ENCODE measurements at places on chromosomes 6 and 20. TPM values are rescaled to one million over a fixed set of nuclear protein-coding genes. Genes with fewer than 3 reads are reported as not detected.

TSPO2 gene
- not detected for total RNA-seq

SLC17A3 gene
- total RNA-seq, result not detected

MYLK4 gene
- total RNA-seq, result 0.27 TPM

TGM3 gene
- 0.10 TPM for total RNA-seq

EDEM2 gene
- 73.5 TPM for total RNA-seq

FOXF2 gene
- 16.4 TPM for total RNA-seq

- DNase-seq, result no peak
Observed at GRCh38 chr6:166469426-166469961, 86.8 kb upstream of the MPC1 start.

- no peak for DNase-seq
Observed at GRCh38 chr6:157614026-157614568, 208.9 kb upstream of the SNX9 start.

DNA sequence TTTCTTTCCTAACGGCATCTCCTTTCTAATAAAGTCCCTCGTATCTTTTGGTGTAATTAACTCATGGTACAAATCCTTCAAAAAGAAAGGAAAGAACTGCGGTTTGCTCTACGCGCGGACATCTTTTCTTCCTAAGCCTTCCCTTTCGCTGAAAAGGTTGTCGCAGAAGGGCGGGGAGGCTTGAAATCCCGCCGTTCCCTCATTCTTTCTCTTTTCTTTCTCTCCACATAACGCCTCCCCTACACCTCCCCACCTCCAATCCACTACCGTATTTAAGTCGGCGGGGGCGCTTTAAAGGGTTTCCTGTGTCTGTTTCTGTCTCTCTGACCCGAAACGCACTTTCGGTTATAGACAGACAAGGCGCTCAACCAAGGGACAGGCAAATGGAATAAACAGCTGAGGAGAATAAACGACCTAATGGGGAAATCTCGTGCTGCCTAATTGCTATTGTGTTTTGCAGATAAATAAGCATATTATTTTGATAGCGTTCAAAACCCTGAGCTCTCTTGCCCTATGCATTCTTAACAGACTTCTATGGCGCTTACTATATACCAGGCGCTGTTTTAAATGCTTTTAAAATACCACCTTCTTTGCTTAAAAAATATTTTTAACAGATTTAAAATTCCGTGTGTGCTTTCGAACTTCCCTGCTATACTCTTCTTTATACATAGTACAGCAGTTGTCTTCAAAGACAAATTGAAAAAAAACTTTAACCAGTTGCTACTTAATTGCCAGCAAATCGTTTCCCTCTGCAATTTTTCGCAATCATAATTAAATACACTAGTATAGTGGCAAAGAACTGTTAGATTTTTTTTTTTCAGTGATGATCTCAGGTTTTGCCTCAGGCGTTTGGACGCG is 2.5 kb upstream of the HEY2 start:
- DNase-seq, result no peak

DNA sequence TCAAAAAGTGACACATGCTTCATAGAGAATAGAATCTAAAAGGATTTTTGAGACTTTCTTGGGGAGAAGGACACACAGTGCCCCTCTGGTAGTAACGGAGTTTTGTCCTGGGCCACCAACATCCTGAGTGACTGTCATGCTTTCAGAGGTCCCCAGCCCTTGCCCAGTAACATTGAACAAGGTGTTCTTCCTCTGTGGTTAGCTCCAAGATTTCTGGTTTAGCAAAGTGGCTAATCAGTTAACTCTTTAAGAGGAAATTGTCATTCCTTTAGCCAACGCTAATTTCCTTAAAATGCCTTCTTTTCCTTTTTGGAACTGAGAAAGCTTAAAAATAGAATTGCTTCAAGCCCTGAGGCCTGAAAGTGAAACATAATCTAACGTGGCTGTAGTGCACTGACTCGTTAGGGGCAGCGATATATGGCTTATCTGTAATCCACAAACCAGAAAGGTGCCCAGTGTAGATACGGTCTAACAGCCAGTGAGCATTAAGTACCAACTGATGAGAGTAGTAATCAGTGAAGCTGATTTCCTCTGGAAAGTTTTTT is 7.8 kb downstream of the E2F3 start:
- no peak for DNase-seq

GRCh38 chr6:98946266-98946878 is 1.4 kb downstream of the FBXL4 start:
- DNase-seq, result no peak

GRCh38 chr6:11947063-11947462 is 65.0 kb upstream of the HIVEP1 start:
- DNase-seq, result no peak

GRCh38 chr6:138682704-138683527 is 90.7 kb upstream of the CCDC28A start:
- no peak for DNase-seq

- DNase-seq, result peak; percentile 54
Observed at GRCh38 chr6:87436435-87436834, 28.7 kb downstream of the CFAP206 start.

- no peak for DNase-seq
Observed at GRCh38 chr6:26544473-26544872, 6.3 kb downstream of the HMGN4 start.

DNA sequence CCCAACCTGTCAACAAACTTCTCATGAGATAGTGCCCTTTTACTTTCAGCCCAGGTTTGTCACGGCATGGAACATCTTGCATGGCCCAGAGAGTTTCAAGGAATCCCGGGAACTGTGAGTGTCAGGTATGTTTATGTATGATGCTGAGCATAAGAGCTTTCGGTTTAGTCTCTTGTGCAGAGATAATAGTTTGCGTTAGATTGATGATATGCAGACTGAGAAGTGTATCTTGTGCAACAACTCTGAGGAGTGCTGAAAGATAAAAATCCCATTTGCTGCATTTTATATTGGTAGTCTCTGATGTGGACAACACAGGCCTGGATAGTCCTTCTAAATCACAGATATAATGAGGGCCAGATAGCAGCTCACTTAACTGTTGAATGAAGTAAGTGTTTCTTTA is 99.0 kb downstream of the TBX18 start:
- DNase-seq, result no peak

GRCh38 chr6:13708736-13709135 is 2.9 kb downstream of the RANBP9 start:
- no peak for DNase-seq

GRCh38 chr20:62642666-62643520 is 590 bp downstream of the SLCO4A1 start:
- no peak for DNase-seq
